Fibroblast of skin of left quadriceps (primary cell): ENCODE measurements at places on chromosomes 16 and 17.

GRCh38 chr17:50893183-50893993 is 27.2 kb upstream of the TOB1 start:
- no peak for DNase-seq

- no peak for DNase-seq
These were observed 144.2 kb upstream of the RPH3AL start for GRCh38 chr17:496761-497160.

GRCh38 chr17:21090902-21091618 is 35.7 kb upstream of the DHRS7B start:
- DNase-seq, result no peak

GRCh38 chr16:88951989-88952388 is 25.0 kb downstream of the CBFA2T3 start:
- DNase-seq, result no peak

DNA sequence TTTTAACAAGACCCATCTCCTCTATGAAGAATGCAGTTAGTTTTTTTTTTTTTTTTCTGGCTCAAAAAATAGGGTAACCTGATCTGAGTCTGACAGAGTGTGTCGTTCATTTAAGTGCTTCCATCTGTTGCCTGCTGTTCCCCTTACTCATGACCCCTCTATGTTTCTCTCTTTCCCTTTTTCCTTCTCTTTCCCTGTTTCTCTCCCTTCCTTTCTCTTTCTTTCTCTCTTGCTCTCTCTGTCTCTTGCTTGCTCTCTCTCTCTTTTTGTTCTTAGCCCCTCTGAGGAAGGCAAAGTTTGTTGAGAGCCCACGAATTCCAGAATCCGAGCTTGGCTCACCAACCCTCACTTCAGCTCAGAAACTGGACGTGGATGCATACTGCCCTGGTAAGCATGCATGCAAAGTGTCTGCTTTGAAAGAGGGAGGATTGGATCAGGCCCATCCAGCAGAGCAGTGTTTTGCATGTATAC is 185.0 kb downstream of the TANC2 start:
- peak; percentile 53 for DNase-seq

GRCh38 chr17:21174713-21175112 is 39.2 kb downstream of the TMEM11 start:
- peak; percentile 61 for DNase-seq

GRCh38 chr17:77496831-77497577 is 356.2 kb downstream of the SEC14L1 start:
- DNase-seq, result no peak

GRCh38 chr17:9702482-9702881 is 57.2 kb downstream of the USP43 start:
- DNase-seq, result no peak

GRCh38 chr17:39555368-39555767 is 52.4 kb downstream of the NEUROD2 start:
- DNase-seq, result no peak

DNA sequence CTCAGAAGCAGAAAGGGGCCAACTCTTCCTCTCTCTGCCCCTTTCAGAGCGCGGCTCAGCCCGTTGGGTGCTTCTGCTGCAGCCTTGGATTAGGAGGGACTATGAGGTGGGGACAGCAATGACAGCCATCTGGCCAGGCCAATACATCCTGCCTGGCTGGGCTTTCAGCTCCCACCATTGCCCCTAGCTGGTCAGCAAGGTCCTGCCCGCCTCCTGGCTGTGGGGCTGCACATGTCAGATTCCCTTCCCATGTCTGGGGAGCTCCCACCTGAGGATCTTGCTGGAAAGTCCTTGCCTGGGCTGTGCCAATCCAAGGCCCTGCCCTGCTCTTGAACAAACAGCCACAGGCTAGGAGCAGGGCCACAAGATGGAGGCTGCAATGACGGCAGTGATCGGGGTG is 8.3 kb downstream of the TRIM65 start:
- no peak for DNase-seq

GRCh38 chr17:37089956-37090355 is 141.2 kb downstream of the AATF start:
- DNase-seq, result no peak

GRCh38 chr17:77449908-77450741 is 309.4 kb downstream of the SEC14L1 start:
- DNase-seq, result no peak

GRCh38 chr16:19690196-19690595 is 27.8 kb downstream of the KNOP1 start:
- no peak for DNase-seq

DNA sequence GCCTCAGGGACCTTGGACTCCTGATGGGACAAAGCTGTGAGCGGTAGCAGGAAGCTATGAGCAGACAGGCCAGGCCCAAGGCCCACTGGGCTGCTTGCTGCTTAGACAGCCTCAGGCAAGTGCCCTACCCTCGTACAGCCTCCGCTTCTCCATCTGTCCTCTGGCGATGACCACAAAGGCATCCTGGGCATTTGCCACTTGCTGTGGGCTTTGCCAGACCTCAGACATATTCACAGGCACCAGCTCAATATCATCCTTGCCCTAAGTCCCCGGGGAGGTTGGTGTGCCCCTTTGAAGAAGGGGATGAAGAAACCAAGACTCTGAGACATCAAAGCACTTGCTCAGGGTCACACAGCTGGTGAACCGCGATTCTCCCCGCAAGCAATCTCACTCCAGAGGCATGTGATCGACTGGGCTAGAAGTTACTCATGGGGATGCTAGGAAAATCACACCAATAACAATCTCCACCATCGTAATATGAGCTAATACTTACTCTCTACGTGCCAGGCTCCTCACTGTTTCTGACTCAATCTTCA is 21.7 kb downstream of the PPL start:
- peak; percentile 44 for DNase-seq

- no peak for DNase-seq
These were observed 14.6 kb downstream of the USP22 start for GRCh38 chr17:21028192-21028591.

DNA sequence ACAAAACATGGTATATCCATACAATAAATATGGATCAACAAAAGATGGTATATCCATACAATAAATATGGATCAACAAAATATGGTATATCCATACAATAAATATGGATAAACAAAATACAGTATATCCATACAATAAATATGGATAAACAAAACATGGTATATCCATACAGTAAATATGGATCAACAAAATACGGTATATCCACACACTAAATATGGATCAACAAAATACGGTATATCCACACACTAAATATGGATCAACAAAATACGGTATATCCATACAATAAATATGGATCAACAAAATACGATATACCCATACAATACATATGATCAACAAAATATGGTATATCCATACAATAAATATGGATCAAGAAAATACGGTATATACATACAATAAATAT is 8.1 kb downstream of the METTL16 start:
- no peak for DNase-seq

- no peak for DNase-seq
These were observed 134.0 kb downstream of the SNX29 start for GRCh38 chr16:12110361-12111107.
